ENCODE measurements at places on chromosomes 3 and 15. TPM values are rescaled to one million over a fixed set of nuclear protein-coding genes. Genes with fewer than 3 reads are reported as not detected.

DNA sequence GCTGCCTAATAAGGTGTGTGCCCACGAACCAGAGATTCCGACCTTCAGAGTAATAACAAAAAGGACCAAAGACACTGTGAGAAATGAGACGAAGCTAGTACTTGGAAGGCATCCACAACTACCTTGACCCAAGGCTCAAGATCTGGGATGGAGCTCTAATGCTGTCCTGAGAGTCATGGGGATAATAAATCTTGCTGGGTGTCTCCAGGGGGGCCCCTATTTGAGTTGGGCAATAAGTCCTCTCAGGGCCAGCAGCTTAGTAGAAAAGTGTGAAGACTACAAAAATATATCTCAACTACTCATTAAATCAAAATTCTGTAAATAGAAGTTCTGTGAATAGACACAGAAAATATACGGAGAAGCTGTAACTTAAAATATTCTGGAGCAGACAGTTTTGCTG, 2.9 kb upstream of the NDN start:
- no peak for DNase-seq

- DNase-seq = no peak
Measured at GRCh38 chr3:48597408-48597800, 2.3 kb upstream of the COL7A1 start.

DNA sequence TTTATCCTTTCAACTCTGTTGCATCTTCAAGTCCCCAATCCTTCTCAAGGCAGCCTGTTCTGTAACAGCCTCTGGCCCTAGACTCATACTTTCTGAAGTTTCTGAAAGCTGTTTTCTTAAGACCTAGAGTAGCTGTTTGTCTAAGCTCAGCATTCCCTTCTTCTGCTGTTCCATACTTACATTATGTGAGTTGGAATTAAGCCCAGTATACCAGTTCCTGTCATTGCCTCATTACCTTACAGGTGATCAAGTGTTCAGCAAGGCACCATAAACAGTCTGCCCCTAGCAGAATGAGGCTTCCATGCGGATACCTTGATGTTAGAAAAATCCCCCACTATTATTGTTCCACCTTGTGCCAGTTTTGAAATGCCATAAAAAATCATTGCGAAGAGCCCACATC, 180.6 kb downstream of the PLCL2 start:
- DNase-seq = no peak

GRCh38 chr3:7371693-7372572, 511.0 kb downstream of the GRM7 start:
- no peak for DNase-seq

GRCh38 chr3:28301688-28302087, 46.8 kb upstream of the ZCWPW2 start:
- DNase-seq = no peak

- no peak for DNase-seq
Measured at GRCh38 chr15:68197661-68198437, 7.3 kb downstream of the CALML4 start.

DNA sequence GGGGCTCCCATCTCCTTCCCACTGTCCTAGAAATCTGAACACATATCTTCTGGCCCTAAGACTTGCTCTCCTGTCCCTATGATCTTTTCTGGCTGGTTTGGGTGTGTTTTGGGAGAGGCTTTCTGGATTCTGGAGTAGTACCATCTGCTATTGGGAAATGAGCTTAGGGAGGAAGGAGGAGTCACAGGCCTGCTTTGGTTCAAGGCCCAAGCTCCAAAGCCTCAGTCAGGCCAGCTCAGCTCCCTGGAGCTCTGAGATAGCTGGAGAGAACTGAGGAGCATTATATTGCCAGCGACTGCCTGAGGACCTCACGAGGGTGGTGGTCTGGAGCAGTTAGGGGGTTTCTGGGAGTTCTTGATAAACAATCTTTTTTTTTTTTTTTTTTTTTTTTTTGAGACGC, 18.7 kb downstream of the RASGRF1 start:
- peak; percentile 82 for DNase-seq

Gene CHRD
- total RNA-seq = 18.6 TPM

Gene SLC12A1
- total RNA-seq = not detected

All from posterior vena cava (tissue), 2 donors.